ENCODE measurements at places on chromosomes 7 and 10. TPM values are rescaled to one million over a fixed set of nuclear protein-coding genes. Genes with fewer than 3 reads are reported as not detected.

DNA sequence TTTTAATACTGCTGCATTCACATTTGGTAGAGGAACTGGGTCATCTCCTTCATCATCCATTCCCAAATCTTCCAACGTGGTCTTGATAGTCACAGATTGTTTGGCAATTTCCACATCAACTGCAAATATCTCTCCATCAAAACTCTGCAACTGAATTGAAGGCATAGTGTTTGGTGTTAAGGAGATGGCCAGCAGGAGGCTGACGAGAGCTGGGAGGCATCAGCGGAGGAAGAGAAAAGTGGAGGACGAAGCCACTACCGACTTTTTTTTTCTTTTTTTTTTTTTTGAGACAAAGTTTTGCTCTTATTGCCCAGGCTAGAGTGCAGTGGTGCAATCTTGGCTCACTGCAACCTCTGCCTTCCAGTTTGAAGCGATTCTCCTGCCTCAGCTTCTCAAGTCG is 205.0 kb upstream of the KCTD7 start:
- H3K36me3 ChIP-seq, result peaks cover 6% of the 10 kb centered on the region
- DNase-seq, result no peak
- no peak overlapping the region for H3K27ac ChIP-seq
- no peaks in the 10 kb centered on the region for H3K27me3 ChIP-seq
- H3K4me3 ChIP-seq, result no peak overlapping the region
- H3K4me1 ChIP-seq, result no peaks in the 10 kb centered on the region

DNA sequence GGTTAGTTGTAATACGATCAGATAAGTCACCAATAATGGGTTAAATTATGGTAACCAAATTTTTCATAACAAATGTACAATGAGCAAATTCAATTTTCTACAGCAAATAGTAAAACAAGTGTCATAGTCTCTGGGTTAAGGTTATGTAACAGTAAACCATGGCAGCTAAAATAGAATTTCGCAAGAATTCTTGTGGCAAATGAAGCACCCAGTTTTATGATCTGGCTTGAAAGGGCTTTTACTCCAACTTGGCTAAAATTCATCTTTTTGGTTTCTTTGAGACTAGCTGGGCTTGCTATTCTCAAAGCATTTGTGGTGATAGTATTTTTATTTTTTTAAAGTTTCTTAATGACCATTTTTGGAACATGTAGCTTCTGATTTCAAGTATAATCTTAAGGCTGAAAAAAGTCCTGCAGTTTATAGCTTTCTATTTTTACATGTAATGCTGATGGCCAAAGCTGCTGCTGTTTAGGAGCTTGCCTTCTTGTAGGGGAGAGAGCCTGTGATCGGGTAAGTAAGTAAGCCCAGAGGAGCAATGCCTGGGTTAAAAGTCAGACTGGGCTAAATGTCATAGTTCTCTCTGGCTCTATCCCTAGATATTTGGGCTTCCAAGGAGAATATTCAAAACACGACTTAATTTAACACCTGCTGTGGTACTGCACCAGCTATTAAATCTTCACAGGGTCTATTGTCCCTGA is 55.5 kb upstream of the SYPL1 start:
- DNase-seq, result no peak
- H3K27me3 ChIP-seq, result no peaks in the 10 kb centered on the region
- no peaks in the 10 kb centered on the region for H3K36me3 ChIP-seq
- H3K27ac ChIP-seq, result no peak overlapping the region

- no peak overlapping the region for H3K4me3 ChIP-seq
- H3K27me3 ChIP-seq, result no peaks in the 10 kb centered on the region
- no peak for DNase-seq
- H3K27ac ChIP-seq, result no peak overlapping the region
These were observed 26.7 kb upstream of the CUL1 start for GRCh38 chr7:148672041-148672440.

GRCh38 chr10:99459217-99459616 is 28.8 kb upstream of the GOT1 start:
- H3K4me1 ChIP-seq, result no peaks in the 10 kb centered on the region
- H3K4me3 ChIP-seq, result no peak overlapping the region
- no peak overlapping the region for H3K27ac ChIP-seq

- H3K27ac ChIP-seq, result no peak overlapping the region
- DNase-seq, result no peak
- no peaks in the 10 kb centered on the region for H3K36me3 ChIP-seq
- no peak overlapping the region for H3K4me3 ChIP-seq
- H3K27me3 ChIP-seq, result no peaks in the 10 kb centered on the region
- no peaks in the 10 kb centered on the region for H3K4me1 ChIP-seq
These were observed 254.3 kb upstream of the LRRTM3 start for GRCh38 chr10:66671562-66671961.

- H3K36me3 ChIP-seq, result no peaks in the 10 kb centered on the region
- no peaks in the 10 kb centered on the region for H3K27me3 ChIP-seq
- H3K27ac ChIP-seq, result no peak overlapping the region
- no peaks in the 10 kb centered on the region for H3K4me1 ChIP-seq
These were observed 212.4 kb upstream of the BMPER start for GRCh38 chr7:33692956-33693355.

- H3K4me3 ChIP-seq, result no peak overlapping the region
- H3K4me1 ChIP-seq, result no peaks in the 10 kb centered on the region
- DNase-seq, result no peak
- no peaks in the 10 kb centered on the region for H3K27me3 ChIP-seq
These were observed 148.4 kb downstream of the RNF133 start for GRCh38 chr7:122550545-122550944.

- H3K36me3 ChIP-seq, result no peaks in the 10 kb centered on the region
- no peak overlapping the region for H3K4me3 ChIP-seq
- no peaks in the 10 kb centered on the region for H3K4me1 ChIP-seq
- no peaks in the 10 kb centered on the region for H3K27me3 ChIP-seq
- no peak for DNase-seq
These were observed 242.2 kb downstream of the ARL4A start for GRCh38 chr7:12929476-12930140.

DNA sequence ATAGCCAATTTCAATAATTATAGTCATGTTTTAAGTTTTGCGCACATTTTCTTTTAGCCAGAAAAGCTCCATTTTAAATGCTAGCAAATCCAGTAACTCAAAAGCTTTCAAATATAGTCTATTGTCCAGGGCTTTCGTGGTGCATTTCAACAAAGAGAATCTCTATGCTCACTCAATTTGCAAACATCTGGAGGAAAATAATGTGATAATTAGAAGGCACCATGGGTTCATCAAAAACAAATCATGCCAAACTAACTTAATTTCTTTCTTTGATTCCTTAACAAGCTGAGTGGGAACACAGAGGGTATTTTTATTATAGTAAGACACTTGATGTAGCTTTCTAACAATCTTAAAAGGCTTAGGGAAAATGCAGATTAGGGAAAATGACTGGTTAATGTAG is 179.8 kb downstream of the NXPH1 start:
- no peaks in the 10 kb centered on the region for H3K36me3 ChIP-seq
- H3K4me1 ChIP-seq, result no peaks in the 10 kb centered on the region
- H3K27ac ChIP-seq, result no peak overlapping the region
- H3K27me3 ChIP-seq, result no peaks in the 10 kb centered on the region

DNA sequence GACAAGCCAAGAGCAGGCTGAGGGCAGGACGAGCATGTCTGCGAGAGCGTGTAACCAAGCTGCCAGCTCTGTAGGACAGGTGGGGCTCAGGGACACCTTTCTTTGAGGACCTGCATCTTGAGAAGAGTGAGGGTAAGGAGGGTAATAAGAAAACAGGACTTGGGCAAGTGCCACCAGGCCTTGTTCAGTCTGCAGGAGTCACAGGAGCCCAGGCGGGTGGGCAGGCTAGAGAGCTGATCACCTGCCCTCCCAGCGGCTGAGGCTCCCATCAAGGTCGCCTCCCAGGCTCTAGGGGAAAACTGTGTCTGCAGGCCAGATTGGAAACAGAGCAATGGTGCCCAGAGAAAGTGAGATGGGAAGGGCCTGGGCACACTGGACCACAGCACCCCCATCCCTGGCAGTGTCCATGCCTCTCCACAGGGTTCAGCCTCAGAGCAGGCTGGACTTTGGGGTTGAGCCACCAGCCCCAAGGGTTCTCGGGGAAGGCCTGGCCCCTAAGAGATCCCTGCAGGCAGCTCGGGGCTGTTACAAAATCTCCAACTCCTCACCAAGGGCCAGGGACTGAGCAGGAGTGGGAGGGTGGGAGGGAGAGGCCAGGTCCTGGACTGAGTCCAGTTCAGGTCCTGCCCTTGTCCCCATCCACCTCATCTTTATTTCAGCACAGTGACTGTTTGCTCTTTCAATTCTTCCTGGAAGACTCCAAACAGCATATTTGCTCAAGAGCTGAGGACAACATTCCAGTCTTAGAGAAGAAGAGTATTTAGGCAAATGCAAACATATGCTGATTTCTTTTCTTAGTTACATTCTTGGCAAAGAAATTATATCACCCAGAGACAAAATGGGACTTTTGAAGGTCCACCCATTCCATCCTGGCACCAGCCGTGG is 161.9 kb downstream of the GRID1 start:
- H3K36me3 ChIP-seq, result peaks cover 15% of the 10 kb centered on the region
- no peaks in the 10 kb centered on the region for H3K27me3 ChIP-seq
- H3K27ac ChIP-seq, result no peak overlapping the region
- no peak overlapping the region for H3K4me3 ChIP-seq

- no peak overlapping the region for H3K4me3 ChIP-seq
- no peak overlapping the region for H3K27ac ChIP-seq
- no peaks in the 10 kb centered on the region for H3K4me1 ChIP-seq
- no peaks in the 10 kb centered on the region for H3K27me3 ChIP-seq
- no peaks in the 10 kb centered on the region for H3K36me3 ChIP-seq
- DNase-seq, result no peak
These were observed 27.3 kb upstream of the CYP3A5 start for GRCh38 chr7:99707096-99707495.

Gene MKI67
- total RNA-seq, result 22.4 TPM

Gene FHIP2A
- total RNA-seq, result 46.4 TPM

Gene RAB19
- 0.44 TPM for total RNA-seq

Data from spinal cord (tissue), 10 donors.